ENCODE measurements at places on chromosomes 12 and 14.

- DNase-seq, result no peak
Observed at GRCh38 chr12:30015631-30016337, 232.0 kb upstream of the TMTC1 start.

DNA sequence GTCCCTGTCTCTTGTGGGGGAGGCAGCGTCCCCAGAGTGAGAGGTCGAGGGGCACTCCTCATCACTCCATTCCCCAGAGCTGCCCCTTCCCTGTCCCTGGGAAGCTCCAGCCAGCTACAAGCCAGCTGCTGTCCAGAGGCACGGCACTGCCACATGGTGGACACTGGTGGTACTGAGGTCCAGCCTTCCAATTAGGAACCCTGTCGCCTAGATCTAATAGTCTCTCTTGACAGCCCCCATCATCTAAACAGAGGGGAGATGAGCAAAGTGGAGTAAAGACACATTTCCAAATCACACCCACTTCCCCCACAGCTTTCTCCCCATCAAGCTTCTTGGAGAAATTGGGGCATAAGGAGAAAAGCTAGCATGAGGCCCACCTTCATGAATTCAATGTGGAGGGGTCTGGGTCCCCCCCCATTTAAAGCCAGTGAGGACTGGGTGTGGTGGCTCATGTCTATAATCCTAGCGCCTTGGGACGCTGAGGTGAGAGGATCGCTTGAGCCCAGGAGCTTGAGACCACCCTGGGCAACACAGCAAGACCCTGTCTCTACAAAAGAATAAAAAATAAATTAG is 2.1 kb upstream of the INHBE start:
- DNase-seq, result no peak

- DNase-seq, result no peak
Observed at GRCh38 chr12:128807161-128807724, 16.5 kb downstream of the SLC15A4 start.

DNA sequence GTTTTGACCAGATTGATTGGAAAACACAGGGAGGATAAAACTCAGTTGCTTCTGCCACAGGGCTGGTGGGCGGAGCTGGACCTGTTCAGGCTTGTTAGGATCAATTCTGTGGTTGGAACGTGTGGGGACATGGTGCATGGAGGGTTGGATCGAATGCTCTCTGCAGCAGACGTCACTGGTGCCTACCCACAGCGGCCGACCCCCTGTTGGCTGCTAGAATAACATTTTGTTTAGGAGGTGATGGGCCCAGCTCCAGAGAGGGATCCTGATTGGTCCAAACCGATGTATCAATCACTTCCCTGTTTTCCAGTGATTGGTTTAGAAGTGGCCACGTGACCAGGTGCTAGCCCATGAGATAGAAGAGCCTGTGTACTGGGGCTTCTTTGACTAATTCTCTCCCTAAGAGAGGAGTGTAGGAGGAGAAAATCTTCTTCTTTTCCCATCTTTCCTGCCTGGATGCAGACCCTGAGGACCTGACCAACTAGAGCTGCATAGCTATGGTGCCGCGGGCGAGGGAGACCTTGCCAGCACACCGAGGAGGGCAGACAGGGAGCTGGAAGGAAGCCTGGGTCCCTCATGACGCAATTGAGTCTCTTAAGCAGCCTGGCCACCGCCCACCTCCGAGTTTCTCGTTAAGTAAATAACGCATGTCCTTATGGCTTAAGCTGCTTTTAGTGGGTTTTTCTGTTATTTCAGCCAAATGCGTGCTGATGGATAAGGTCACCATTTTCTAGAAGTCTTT is 163.5 kb downstream of the AACS start:
- DNase-seq, result no peak

DNA sequence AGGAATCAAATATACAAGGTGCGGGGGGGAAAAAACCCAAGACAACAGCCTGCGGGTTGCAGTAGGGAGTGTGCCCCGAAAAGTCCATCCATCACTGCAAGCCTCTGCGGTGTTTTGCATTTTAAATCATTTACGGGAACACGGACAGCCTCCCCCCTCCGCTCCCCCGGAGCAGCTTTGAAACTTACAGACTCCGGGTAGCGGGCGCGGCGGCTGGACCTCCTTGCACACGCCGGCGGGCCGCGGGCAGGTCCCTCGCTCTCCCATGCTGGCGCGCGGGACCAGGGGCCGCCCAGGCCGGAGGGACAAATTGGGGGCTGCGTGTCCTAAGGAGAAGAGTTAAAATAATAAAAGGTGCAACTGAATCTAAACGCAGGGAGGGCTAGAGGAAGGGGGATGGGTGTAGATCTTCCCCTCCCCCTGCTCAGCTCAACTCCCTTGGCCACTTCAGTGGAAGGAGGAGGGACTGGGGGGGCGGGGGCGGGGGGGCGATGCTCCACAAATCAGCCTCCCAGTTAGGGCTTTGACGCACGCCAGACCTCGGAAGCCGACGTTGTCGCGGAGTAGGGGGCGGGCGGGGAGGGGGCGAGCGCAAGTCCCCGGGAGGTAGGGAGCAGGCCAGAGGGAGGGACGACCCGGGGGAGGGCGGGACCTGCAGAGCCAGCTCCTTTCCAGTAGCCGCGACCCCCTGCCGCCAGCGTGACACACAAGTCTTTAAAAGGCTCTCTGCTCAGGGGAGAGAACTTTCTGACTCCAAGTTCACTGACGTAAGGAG is at the start of gene KCNJ8:
Gene KCNJ8 (minus strand): TSS at position 349 of the 775 bp plus-strand sequence. CDS start 1,090 bp downstream, outside the sequence.
- no peak for DNase-seq

DNA sequence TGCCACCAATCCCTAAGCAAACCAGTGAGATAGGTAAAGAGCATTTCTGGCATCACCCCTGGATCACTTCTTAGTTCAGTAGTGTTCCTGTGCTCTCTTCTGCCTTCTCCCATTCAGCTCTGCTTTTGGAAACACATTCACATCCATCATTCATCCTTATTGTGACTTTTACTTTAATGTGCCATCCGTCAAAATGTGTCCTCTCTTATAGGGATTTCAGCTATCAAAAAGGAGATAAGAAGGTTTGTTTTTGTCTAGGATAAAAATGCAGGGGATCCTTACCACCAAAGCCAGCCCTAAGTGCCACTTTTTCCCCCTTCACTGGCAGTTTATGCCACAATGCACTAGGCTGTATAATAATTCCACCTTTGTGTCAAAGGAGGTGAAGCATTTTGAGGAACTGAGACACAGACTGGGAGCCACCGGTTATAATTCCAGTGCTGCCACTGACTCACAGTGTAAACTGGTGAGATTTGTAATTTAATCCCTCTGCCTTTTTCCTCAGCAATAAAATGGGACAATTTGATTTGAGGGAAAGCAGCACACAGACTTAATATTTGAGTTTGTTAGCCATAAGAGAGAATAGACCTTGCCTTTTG is 158.6 kb downstream of the PAX9 start:
- no peak for DNase-seq

DNA sequence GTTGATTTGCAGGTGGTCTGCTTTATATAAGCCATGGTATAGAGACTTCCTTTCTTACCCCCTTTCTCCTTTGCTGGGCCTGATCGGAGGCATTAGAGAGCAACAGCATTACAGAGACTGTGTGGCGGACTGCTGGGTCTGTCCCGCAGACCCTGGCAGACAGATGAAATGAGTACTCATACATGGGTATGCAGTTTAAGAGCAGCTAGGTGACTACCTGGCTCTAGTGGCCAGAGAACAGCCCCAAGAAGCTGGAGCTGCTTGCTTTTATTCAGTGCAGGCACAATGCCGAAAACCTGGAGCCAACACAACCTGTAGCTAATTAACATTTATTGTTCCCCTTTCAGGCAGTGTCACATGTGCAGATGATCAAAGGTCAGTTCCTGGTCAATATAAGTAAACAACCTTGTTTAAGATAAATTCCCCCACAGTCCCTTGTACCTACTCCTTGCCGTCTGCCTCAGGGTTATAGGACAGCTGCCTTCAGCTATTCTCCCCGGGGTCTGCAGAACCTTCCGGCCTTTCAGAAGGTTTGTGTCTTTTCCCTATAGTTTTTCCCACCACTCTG is 160.0 kb downstream of the TRHDE start:
- no peak for DNase-seq

GRCh38 chr14:96095581-96096476 is 56.7 kb downstream of the C14orf132 start:
- DNase-seq, result no peak

DNA sequence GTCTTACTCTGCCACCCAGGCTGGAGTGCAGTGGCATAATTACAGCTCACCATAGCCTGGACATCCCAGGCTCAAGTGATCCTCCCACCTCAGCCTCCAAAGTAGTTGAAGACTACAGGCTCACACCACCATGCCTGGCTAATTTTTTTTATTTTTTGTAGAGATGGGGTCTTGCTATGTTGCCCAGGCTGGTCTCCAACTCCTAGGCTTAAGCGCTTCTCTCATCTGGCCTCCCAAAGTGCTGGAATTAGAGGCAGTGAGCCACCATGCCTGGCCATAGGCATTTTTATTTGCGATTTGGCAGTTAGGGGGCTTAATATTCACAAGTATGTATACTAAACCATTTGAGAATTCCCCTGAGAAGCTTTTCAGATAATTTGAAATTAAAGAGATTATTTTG is 19.1 kb downstream of the PNMA1 start:
- DNase-seq, result no peak

- DNase-seq, result no peak
Observed at GRCh38 chr12:110253176-110253575, 27.9 kb upstream of the ATP2A2 start.

DNA sequence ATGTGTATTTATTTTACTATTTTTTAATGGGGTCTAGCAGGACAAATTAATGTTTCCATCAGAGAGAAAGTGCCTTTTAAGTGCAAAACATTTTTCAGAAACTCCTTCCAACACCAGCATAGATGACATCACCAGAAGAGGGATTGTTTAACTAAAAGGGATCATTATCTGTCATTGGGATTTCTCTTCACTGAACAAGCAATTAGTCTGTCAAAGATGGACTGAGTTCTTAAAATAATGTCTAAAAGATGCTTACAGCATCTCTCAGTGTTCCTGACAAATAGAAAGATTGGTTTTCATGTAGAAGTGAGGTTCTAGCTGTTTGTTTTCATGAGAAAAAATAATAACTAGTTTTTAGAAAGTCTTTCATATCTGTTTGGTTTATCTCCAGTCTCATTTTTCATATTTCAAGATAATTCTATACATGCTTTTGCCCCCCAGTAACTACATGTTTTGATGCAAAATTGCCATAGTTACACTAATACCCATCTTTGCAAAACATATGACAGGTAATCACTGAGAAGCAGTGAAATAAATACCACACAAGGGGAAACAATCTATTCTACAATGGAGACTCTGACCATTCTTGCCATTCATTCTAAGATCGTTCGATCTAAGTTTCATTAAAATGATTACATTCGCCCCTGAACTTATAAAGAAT is 850.3 kb downstream of the GALC start:
- DNase-seq, result no peak
